D721Med (cell line): ENCODE measurements at places on chromosomes 13 and 19.

DNA sequence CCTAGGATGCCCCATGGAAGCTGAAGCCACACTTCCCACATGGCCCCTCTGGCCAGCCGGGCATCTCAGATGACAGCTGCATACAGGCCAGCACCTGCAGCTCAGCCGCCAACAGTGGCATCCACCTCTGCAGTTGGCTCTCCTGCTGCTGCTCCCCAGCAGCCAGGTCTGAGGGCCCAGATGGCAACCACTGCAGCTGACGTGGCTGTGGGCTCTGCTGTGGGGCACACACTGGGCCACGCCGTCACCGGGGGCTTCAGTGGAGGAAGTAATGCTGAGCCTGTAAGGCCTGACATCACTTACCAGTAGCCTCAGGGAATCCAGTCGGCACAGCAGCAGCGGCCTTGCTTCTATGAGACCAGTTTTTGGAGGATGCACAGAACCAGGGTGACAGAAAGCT lies 45.3 kb upstream of the LSM14A start:
- DNase-seq = no peak

- DNase-seq = no peak
Observed at GRCh38 chr19:49117677-49118564, 1.0 kb downstream of the C19orf73 start.

- DNase-seq = no peak
Observed at GRCh38 chr13:20775961-20776360, 2.2 kb upstream of the EEF1AKMT1 start.

DNA sequence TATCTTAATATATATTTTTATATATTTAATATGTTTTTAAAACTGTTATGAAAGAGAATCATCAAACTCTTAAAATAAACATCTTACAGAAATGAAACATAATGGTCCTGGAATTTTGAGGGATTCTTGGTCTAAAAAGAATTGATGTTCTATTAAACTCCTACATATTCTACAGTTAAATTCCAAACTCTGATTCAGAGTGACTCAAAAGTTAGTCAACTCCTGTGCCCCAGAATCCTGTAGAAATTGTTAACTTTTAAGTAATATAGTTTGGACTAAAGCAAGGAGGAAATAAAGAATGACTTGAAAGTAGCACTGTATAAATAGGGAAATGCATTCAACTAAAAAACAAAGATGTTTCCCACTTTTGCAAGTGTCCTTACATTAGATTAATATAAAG lies 47.7 kb downstream of the FNDC3A start:
- no peak for DNase-seq
